ENCODE measurements at places on chromosomes 2 and 18.

DNA sequence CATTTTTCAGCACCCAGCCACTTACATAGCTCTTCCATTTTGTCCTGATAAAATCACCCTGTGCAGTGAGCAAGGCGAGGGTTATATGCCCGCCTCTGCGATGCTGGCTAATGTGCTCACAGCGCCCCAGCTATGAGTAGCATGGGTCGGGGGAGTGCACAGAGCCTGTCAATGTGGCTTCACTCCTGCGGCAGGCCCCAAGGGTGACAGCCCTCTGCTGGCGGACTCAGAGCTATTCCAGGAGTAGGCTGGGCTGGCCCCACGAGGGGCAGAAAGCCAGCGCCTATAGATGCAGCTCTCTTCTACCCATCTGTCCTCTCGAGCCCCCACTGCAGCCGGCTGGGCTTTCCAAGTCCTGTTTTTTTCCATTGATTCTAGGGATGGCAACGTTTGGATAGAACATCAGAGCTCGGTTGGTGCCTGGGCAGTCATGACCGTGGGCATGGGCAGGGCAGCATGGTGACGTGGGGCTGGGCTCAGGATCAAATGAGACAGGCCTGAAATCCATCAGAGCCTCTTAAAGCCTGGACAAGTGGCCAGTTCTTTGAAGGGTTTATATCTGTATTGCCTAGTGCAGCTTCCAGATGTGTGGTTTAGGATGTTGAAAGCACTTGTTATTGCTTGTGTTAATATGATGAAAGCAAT is 134.7 kb downstream of the MCFD2 start:
- DNase-seq = no peak

- no peak for DNase-seq
Observed at GRCh38 chr2:212708355-212708754, 169.8 kb upstream of the ERBB4 start.

GRCh38 chr2:98804265-98804650 is 73.3 kb upstream of the MGAT4A start:
- DNase-seq = no peak

GRCh38 chr2:159411460-159411859 is 125.0 kb upstream of the WDSUB1 start:
- DNase-seq = no peak

DNA sequence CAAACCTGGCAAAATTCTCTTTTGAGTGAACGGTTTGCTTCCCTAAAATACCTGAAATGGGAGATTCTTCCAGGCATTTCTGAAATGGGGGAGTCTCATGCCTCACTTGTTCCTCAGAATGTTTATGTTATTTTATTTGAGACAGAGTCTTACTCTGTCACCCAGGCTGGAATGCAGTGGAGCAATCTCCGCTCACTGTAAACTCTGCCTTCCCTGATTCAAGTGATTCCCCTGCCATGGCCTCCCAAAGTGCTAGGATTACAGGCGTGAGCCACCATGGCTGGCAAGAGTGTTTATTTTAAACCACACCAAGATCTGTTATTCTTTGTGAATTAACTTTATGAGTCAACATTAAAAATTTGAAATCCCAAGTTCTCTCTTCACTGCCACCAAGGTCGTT is 6.4 kb upstream of the FHL2 start:
- no peak for DNase-seq

GRCh38 chr2:204341887-204342276 is 203.4 kb upstream of the PARD3B start:
- no peak for DNase-seq

All from activated naive CD8-positive, alpha-beta T cell treated with anti-CD3 and anti-CD28 coated beads, Interleukin-2, amount 50 U/mL, for 24 hours (primary cell).